ENCODE measurements at places on chromosomes 7 and 10.

GRCh38 chr10:31261511-31262311 lies 57.3 kb upstream of the ZEB1 start:
- no peak for DNase-seq

DNA sequence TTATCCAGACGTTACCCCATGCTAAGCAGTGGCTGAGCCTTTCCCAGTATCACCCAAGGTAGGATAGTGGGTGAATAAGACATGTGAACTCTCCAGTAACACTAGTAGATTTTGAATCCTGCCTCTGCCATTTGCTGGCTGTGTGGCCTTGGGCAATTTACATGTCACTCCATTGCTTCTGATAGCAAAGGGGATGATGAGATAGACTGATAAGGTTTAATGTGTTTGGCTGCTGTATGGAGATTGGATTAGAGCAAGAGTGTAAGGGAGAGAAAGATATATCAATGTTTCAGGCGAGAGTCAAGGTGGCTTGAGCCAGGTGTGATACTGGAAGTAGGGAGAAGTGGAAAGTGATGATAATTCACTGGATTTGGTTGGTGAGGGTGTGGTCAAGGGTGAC lies 40.1 kb upstream of the EEPD1 start:
- DNase-seq = no peak

DNA sequence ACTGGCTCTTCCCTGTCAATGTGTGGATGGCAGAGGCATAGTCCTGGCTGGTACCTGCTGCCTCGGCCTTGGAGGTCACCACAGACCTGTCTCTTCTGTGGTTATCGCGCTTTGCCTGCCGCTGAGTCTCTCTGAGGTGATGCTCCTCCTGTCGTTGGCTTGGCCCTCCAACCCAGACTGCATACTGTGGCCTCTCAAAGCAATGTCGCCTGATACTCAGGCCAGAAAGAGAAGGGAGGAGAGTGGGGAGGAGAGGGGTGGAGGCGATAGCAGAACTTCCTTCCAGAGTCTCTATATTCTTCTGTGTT lies 133.2 kb upstream of the KCNMA1 start:
- DNase-seq = peak; percentile 49

DNA sequence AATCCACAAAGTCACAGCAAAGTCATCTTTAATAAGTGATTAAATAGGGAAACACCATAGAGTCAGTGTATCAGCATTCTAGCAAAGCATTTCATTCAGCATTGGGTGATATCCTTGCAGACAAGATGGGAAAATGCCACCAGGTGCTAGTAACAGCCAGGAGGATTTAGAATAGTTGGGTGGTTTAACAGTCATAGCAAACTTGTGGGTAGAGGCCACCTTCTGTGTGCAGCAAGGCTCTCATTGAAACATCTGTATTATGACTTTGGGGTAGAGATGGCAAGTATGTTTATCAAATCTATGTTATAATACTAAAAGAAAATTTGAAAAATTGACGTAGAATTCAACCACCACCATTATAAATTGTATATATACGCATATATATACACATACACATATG lies 26.4 kb upstream of the ADO start:
- DNase-seq = no peak

- no peak for DNase-seq
Observed at GRCh38 chr10:96230527-96230926, 40.8 kb downstream of the BLNK start.

- no peak for DNase-seq
Observed at GRCh38 chr7:47688311-47689100, 106.6 kb upstream of the TNS3 start.

DNA sequence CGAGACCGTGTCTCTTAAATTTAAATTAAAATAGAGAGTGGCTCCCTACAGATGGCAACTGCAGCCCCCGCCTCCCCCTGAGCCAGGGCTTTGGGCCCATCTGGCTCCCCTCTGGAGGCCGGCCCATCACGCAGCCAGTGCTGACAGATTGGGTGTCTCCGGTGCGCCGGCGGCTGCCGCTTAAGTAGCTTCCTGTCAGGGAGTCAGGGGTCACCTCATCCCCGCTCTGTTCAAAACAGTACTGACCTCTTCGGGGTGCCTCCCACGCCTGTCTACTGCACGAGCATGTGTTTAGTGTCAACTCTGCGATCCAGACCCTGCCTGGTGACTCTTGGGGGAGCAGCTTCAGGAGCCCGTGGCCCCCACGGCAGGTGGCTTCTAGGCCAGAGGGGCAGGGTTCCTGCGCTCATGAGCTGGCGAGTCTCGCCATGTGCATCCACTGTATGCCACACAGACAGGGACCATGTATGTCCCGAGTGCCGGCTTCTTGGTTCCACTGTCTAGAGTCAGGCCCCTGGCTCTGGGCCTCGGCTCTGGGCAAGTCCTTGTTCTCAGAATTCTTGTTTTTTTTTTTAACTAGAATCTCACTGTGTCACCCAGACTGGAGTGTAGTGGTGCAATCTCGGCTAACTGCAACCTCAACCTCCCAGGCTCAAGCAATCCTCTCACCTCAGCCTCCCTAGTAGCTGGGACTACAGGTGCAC lies 36.1 kb downstream of the KCTD7 start:
- no peak for DNase-seq

DNA sequence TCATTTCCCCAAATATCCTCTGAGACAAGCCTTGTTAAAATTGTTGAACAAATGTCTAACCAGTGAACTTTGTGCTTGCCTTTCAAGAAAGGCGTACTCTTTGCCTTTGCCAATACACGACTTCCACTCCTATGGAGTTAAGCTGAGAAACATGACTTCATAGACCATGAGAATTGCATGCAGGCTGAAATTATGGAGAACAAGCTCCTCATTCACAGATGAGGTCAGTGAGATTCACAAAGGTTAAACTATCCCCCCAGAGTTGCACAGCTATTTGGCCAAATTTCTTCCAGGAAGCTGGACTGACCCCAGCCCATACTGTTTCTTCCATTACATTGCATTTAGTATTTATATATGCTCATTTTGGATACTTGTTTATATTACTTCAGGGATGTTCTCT lies 221.4 kb upstream of the SEMA3C start:
- DNase-seq = no peak

DNA sequence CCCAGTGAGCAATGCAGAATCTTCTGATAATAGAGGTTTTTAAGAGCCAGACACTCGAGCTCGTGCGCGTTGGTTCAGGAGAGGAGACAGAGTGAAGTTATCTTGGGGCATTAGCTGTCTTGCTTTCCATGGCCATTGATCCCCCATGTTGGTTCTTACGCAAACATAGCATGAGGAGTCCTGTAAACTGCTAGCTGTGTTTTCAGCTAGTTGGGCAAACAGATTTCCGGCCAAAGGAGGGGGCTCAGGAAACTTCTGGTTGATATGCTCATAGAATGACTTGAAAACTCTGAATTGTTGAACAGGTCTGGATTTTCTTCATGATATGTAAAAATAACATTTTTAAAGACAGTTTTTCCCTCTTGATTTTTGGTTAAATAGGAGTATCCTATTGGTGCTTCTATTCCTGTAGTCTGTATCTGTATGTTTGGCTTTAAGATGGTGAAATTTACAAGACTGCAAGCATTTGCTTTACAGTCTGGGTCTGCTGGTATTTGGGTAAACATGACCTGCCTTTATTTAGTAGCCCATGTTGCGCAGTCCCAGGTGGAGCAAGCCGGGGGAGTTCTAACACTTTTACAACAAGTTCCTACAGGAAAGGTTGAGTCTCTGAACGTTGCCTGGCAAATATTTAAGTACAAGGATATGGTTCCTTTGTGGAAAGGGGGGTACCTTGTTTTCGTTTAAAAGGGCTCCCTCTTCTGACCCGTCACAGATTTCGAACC lies 218.4 kb upstream of the KCND2 start:
- DNase-seq = no peak

GRCh38 chr7:65382452-65382851 lies 8.8 kb downstream of the ZNF92 start:
- no peak for DNase-seq

GRCh38 chr7:28481091-28481926 lies 69.0 kb downstream of the CREB5 start:
- no peak for DNase-seq

- DNase-seq = no peak
Observed at GRCh38 chr10:70481831-70482530, 3.4 kb downstream of the PALD1 start.

- DNase-seq = no peak
Observed at GRCh38 chr10:123783296-123783695, 108.3 kb downstream of the CPXM2 start.

DNA sequence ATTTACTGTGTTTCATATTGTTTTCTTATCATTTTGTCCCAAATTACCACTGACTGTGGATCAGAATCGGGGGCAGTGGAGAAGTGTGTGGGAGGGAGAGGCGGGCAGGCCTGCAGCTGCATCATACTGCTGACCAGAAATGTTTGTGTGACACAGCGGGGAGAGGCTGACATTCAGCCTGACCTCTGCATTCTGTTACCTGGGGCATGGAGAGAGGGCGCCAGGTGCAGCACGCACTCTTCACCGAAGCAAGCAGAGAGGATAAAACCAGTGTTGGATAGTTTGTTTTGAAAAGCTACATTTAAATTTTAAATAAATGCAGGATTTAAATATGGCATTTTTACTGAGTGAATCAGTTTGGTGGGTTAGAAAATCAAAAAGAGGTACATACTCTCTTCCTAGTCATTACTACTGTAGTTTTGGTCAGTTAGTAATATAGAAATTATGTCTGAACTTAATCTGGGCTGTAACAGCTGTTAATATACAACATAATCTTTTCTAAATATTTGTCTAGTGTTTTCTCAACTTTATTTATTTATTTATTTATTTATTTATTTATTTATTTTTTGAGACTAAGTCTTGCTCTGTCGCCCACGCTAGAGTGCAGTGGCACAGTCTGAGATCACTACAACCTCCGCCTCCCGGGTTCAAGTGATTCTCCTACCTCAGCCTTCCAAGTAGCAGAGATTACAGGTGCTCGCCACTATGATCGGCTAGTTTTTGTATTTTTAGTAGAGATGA lies 8.8 kb upstream of the STMP1 start:
- no peak for DNase-seq

DNA sequence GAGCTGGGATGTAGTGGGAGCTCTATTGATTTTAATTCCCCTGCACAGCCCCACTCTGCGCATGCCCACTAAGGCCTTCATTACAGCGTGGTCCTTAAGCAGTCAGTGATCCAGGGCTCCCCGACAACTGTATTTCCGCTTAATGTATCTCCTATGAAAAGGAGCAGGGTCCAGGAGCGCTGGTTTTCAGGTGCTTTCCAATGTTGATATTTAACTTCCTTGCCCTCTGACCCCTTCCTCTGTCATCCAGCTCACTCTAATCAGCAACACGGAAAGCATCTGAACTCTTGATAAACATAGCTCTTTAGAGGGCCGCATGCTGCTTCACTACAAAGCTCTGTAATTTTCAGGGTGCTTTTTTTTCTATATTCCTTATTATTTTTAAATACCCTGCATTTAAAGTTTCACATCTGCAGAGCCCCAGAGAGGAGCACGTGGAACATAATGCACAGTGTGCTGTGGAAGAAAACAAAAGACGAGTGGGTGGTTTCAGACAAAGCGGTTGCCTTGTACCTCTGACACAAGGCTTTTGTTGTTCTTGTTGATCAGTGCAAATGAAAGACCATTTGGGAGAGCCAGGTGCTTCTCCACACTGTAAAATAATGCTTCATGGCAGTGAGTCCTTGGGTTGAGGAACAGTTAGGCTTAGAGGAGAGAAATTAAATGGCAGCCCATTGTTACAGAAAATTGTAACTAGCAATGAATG lies 465.9 kb upstream of the CELF2 start:
- no peak for DNase-seq

DNA sequence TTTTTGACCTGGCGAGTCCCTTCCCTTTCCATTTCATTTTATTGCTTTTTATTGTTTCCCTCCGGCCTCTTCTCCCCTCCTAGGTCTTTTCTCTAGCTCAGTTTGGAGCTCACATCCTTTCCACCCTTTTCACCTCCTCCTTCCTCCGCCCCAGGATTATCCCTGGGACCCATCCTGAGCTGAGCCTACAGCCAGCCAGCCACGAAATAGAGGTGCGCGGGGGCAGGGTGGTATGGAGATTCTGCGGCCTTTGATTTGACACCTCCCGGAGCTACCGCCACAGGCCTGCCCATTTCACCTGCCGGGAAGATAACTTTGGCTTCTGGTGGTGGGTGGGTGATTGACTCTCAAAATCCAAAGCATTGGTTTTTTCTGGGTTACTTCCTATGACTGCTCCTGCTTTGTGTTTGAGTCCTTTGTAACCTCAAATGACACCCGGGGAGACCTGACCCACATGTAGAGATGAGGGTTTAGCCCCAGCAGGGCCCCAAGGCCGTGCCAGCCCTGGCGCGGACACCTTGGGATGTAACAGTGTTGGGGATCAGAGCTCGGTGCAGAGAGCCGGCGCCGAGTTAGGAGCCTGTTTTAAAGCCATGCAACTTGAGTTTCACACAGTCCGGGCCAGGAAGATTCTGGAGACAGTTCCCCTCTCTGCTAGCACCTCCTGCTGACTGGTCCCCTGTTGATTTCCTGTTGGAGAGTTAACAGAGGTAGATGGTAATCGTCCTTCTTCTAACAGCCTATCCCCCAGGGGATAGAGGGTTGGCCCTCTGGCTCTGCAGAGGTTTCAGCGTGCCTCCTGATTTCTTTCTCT lies 1.5 kb downstream of the DUSP5 start:
- DNase-seq = peak; percentile 89

- no peak for DNase-seq
Observed at GRCh38 chr7:28759475-28759971, 198.6 kb downstream of the TRIL start.

DNA sequence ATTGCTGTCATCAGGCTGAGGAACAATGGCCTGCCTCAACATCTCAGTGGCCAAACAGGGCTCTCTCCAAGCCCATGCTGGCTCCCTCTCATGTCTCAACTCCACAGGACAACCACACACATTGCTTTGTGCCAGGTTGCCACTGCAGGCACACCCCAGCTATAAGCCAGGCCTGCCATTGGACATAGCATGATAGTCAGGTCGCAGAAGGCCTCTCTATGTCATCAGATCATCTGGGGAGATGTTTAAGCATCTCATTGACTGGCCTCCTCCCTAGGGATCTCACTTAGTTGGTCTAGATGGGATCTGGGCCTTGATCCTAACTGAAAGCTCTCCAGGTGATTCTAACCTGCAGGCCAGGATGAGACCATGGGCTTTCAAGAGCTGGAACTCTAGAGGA lies 257.2 kb downstream of the GRID1 start:
- DNase-seq = peak; percentile 26

GRCh38 chr10:25875556-25876165 lies 58.4 kb upstream of the MYO3A start:
- DNase-seq = peak; percentile 93

GRCh38 chr10:5976512-5977470 lies 552 bp downstream of the IL15RA start:
- DNase-seq = peak; percentile 83

- no peak for DNase-seq
Observed at GRCh38 chr10:69406816-69407580, 9.7 kb downstream of the TACR2 start.

- peak; percentile 78 for DNase-seq
Observed at GRCh38 chr7:132575982-132576720, at the start of gene PLXNA4. TSS of gene PLXNA4 (minus strand) at chr7:132576470. CDS start at chr7:132508693, 67,777 bp downstream.

GRCh38 chr10:33524041-33524440 lies 189.6 kb upstream of the NRP1 start:
- no peak for DNase-seq
